ENCODE measurements at places on chromosomes 3 and 15.

GRCh38 chr3:142897807-142898206 is 8.9 kb upstream of the PCOLCE2 start:
- DNase-seq = no peak

GRCh38 chr3:188348435-188349244 is 194.7 kb downstream of the LPP start:
- DNase-seq = no peak

DNA sequence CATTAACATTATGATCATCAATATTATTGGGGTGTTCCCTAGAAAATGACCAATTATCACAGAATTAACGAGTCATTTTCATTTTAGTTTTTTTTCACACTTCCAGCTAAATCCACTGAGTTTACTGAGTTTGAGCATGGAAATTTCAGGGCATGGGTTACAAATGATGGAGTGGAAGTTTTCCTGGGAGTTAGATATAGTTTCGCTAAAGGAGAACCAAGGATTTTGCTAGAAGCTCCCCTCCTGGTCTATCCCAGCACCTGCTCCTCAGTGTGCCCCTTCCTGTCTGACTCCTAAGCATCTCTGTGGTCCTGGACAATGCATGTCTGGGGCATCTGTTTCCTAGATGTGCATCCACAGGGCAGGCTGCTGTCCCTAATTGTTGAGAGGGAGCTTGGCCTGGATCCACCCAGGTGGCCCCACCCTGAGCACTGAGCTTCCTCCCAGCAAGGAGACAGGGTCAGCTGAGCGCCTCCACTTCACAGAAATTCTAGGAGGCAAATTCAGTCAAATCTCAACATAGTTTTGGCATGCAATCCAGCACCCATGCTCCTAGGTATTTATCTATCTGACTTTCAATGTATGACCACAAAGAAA is 102.3 kb upstream of the GOLGA6L6 start:
- no peak for DNase-seq

- DNase-seq = no peak
Observed at GRCh38 chr3:63037116-63037515, 161.9 kb upstream of the CADPS start.

DNA sequence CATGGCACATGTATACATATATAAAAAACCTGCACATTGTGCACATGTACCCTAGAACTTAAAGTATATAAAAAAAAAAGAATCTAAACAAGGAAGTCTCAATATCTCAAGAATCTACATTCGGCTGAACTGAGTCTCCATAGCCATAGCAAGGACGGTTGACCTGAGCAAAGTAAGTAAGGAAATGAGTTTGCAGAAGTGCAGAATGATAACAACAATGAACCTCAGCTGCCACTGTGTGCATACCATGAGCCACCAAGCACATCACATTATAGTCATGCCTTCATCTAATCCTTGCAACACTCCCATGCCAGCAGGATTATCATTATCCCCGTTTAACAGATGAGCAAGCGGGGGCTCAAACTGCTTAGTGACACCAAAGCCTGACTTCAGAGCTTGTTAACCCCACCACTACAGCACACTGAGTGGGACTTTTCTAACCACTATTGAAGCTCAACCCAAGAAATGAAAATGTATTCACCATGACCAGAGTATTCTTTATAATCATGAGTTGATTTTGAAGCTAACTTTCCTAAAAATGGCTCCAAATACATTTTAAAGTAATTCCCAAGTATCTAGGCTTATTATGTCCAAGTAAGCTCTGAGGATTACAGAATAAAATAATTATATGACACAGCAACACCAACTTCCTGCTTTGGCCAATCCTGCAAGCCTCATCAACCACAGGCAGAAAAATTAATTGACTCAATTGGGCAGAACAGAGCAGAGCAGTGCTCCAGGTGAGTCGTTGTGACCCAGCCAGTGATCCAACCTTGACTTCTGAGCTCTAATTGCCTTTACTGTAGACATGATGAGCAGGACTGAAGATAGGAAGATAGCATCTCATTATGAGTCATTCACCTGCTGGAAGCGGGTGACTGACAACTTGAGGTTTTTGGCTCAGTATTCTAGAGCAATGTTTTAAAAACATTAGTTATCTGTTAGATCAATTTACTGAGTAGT is 47.3 kb upstream of the IL12A start:
- DNase-seq = no peak

GRCh38 chr15:65869954-65870871 is 922 bp downstream of the RAB11A start:
- peak; percentile 29 for DNase-seq

- no peak for DNase-seq
Observed at GRCh38 chr3:127817406-127817841, 4.9 kb downstream of the MGLL start.

GRCh38 chr15:50028326-50028725 is 90.7 kb downstream of the ATP8B4 start:
- no peak for DNase-seq

GRCh38 chr3:184785890-184786279 is 26.1 kb upstream of the VPS8 start:
- DNase-seq = no peak

- no peak for DNase-seq
Observed at GRCh38 chr15:65841121-65841930, 28.0 kb upstream of the RAB11A start.

DNA sequence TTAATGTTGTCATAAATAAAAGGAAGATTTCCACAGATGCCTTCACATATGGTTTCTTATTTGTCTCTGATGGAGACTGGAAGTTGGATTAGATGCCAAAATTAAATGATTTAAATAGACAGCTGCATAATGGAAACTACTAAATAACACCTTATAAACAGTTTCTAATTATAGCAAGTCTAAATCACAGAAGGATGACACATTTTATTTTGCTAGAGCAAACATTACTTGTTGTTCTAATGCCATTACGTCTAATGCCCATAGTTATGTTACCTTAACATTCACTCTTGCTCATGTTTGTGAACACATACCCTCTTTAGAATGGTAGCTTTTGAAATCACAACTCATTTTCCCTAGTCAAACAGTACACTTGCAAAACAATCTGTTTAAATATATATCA is 92.8 kb downstream of the ZIC4 start:
- no peak for DNase-seq

GRCh38 chr15:20272422-20273184 is 269.0 kb downstream of the GOLGA6L6 start:
- no peak for DNase-seq

DNA sequence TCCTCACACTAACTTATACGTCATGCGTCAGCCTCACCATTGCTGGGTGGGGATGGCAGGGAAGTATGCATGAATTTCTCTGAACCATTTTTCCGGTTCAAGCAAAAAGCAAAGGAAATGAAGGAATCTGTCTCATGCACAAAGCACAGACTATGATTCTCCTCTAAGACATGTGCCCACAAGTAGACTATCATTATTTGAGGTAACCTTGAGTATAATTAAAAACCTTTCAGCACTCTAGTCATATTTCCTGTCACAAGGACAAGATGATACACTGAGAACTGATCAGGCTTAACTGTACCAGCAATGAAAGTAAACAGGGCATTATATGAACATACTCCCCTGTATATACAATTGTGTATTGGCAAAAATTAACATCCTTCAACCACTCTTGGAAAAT is 56.7 kb upstream of the TSC22D2 start:
- no peak for DNase-seq

DNA sequence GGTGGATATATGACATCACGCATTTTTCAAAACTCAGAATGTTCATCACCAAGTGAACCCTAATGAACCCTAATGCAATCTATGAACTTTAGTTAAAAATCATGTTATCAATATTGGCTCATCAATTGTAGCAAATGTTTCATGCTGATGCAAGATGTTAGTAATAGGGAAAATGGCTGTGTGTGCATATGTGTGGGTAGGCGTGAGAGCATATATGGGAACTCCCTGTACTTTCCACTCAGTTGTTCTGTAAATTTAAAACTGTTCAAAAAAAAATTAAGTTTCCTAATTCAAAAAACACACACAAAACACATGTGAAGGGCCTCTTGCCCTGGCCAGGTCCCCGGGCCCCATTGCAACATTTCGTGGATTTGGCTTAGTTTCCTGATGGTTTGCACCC is 89.7 kb upstream of the PROK2 start:
- DNase-seq = no peak

- no peak for DNase-seq
Observed at GRCh38 chr15:65612616-65612946, 1.6 kb upstream of the INTS14 start.

DNA sequence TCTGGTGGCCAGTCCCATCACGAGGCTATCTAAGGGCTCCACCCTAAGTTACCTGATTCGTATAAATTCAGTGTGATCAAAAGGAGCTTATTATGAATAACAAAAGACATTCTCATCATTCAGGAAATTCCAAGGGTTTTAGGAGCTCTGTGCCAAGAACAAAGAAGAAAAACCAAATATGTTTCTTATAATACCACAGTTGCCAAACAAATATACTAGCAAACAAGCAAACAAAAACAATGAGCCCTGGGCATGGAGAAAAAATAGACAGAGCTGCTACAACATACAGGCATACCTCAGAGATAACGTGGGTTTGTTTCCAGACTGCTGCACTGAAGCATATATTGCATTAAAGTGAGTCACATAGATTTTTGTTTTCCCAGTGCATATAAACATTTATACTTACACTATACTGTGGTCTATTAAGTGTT is 20.2 kb upstream of the CFAP161 start:
- no peak for DNase-seq

DNA sequence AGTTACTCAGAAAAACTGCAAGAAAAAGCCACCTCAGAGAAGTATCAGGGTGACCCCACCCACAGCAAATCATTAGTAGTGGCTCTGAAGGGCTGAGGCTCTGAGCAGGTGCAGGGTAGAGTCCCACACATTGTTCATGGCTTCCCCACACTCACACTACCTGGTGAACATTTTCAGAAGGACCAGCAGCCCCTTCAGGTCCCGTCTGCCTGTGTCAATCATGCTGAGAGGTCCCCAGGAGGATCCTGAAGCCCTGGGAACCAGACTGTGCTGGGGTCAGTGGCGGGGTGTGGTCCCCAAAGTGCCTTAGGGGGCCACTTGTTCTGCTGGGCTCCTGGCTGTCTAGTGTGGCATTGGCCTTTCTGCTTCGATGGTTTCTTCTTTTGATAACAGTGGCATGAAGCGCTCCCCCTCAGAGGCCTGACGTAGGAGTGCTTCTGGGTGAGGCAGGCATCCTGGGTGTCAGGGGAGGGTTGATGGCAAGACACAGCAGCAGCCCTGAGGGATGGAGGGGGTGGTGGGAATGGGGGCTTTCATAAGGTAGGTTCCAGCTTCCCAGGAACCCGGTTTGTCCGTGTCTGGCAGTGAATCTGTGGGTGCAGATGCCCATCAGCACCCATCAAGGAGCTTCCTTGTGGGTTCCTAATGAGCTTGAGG is 19.0 kb upstream of the FANCD2 start:
- no peak for DNase-seq

DNA sequence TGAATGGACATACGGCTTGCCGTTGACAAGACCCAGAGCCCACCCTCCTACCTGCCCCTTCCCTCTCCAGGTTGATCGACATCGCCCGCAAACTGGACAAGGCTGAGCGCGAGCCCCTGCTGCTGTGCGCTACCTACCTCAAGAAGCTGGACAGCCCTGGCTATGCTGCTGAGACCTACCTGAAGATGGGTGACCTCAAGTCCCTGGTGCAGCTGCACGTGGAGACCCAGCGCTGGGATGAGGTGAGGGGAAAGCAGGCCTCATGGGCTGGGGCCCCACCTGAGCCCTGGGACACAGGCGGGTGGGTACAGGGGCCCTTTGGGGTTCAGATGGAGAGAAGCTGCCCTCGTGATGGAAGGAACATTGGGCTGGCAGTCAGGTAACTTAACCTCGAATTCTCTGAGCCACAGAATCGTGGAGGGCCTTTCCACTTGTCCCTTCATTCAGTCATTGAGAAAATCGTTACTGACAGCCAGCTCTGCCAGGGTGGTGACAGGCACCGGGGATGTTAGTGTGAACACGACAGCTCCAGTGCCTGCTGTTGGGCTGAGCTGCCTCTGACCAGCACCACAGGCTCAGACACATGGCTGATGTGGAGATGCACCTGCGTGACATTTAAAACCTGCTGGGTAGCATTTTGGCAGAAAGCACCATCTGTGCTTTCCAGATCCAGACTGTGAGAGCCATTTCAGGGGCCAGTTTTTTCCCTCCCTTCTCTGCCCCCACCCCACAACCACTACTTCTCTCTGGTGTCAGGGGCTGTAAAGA is 25.6 kb upstream of the RHO start:
- DNase-seq = no peak

- no peak for DNase-seq
Observed at GRCh38 chr15:68712886-68713285, 107.8 kb downstream of the ANP32A start.

DNA sequence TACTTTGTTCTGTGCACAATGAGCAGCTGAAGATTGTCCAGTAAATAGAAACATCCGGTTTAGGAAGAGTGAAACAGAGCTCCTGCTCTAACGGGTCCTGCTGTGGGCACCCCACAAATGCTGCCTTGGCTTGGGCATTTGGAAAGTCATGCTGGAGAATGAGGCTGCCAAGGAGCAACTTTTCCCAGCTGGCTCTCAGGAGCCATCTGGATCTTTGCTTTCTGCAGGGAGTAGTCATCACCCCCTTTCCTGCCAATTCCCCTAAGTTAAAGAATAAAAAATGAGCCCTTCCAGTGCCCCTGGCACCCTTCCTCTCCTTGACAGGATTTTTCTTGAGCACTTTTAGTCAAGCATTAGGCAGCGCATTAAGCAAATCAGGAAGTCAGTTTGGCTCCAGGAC is 90.0 kb downstream of the FAM43A start:
- DNase-seq = no peak

DNA sequence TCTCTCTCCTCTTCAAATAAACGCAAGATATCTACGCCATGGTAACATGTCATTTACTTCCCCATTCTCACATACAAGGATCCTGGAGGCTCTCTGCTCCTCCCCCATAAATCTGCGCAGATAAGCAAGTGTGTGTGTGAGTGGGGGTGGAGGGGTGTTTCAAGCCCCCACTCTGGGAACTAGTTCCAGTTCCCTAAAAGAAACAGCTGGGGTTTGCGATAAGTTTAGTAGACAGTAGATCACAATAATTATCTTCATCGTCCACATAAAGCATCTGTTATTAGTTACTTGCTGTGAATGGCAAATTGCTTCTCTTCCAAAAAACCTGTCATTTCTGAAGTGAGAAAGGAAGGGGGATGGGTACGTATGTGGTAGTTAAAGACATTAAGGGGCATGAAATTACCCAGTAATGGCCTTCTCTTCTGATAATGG is 79.8 kb downstream of the RBPMS2 start:
- DNase-seq = no peak

DNA sequence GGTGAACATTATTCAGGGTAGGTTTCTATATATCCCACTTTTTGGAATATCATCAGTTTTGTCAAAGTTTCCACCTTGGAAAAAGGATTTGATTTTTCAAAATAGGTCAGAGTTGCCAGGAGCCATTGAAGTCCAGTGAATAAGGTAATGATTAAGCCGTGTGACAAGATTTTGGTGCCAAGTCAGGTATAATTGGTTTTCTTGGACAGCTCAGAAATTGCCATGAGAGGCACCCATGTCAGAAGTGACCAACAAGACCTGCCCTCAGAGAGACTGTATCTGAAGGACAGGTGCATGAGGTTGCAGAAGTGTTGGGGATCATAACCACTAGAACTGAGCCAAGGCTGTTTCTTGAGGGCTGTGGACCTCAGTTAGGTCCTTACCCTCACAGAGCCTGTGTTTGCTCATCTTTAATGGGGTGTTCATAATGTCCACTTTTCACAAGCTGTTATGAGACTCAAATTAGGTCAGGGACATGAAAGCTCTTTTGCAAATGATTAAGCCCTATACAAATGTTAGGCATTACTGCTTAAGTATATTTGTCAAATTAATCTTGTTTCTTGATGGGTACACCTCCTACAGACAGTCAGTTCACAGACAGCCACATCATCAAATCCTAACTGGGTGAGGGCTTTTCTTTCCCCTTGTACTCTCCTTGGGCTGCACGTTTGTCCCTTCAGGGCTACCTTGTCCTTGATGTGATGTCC is 32.3 kb downstream of the CASR start:
- no peak for DNase-seq

Data from stimulated activated naive CD4-positive, alpha-beta T cell (primary cell).